ENCODE measurements at places on chromosomes 6 and 20. TPM values are rescaled to one million over a fixed set of nuclear protein-coding genes. Genes with fewer than 3 reads are reported as not detected.

DNA sequence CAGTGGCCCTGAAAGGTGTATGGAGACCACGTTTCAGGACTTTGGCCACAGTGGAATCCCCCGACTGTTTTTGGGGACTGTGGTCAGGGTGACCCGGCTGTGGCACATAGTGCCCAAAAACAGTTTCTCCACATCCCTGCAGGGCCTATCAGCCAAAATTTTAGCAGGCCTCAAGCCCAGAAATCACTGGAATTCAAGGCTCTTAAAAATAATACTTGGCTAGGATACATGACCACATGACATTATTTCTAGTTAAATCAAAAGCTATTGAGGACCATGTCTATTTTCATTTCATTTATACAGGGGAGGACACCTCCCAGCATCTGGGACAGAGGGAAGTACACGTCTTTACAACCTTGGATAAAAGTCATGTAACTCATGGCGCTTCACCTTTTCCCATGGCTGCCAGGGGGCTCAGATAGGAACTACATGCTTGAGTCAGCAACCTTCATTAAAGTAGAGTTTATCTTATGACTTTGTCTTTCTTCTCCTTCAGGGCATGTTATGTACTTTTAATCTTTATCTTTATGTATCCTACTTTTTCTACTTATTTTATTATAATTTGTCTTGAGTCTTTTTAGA is 70.8 kb upstream of the CD93 start:
- no peak for DNase-seq

- DNase-seq: no peak
Observed at GRCh38 chr6:48061265-48061990, 49.6 kb downstream of the PTCHD4 start.

Gene TUBE1
- 18.9 TPM for total RNA-seq

Gene OOEP
- total RNA-seq: 0.57 TPM

DNA sequence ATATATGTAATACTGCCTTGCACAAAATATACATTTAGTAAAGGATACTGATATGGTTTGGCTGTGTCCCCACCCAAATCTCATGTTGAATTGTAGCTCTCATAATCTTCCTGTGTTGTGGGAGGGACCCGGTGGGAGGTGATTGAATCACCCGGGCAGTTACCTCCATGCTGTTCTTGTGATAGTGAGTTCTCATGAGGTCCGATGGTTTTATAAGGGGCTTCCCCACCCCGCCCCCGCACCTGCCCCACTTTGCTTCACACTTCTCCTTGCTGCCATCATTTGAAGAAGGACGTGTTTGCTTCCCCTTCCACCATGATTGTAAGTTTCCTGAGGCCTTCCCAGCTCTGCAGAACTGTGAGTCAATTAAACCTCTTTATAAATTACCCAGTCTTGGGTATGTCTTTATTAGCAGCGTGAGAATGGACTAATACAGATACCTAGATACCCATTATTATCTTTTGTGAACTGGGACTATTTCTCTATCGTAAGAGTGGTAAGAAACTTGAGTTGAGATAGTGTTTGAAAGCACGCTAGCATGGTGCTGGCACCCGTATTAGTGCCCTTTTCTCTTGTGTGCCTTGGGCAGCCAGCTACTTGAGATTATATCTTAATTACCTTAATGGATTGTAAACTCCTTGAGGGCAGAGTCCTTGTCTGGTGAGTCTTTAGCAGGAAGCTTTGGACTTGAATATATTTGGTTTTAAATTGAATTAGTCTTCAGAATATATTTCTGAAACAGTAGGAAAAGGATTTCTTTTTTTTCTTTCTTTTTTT is 25.6 kb downstream of the TOP1 start:
- DNase-seq: no peak

Gene FOXF2
- not detected for total RNA-seq

GRCh38 chr6:101458336-101458735 is 64.8 kb downstream of the GRIK2 start:
- DNase-seq: no peak

Gene KCNG1
- total RNA-seq: not detected

DNA sequence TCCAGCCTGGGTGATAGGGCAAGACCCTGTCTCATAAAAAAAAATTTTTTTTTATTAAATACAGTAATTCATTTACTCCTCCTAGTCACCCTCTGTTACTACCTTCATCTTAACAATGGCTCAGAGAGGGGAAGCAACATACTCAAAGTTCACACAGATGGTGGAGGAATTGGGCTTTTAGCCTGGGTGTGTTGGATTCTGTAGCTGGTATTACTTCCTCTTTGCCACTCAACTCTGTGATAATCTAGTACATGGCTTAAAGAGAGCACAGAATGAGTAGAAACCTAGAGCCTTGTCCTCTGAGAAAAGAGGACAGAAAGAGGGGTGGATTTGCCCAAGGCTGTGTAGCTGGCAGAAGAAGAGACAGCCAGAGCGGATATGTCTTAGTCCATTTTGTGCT is 96.6 kb downstream of the DLGAP4 start:
- DNase-seq: no peak

Gene MUC21
- not detected for total RNA-seq

GRCh38 chr20:11080781-11081377 is 407.1 kb upstream of the JAG1 start:
- no peak for DNase-seq
